Activated T-helper 2 cell treated with anti-CD3 and anti-CD28 coated beads, Interferon-gamma antibody, Interleukin-2, Interleukin-4, amounts not matched to agents 10 μg/mL and 5 μg/mL and 100 μg/mL, durations not matched to agents 14 hours and 24 hours and 36 hours (primary cell): ENCODE measurements at places on chromosomes 7 and 10. TPM values are rescaled to one million over a fixed set of nuclear protein-coding genes. Genes with fewer than 3 reads are reported as not detected.

MSMB gene
- not detected in 2 replicates for total RNA-seq

UPK3BL2 gene
- total RNA-seq: 15.1 and 18.1 TPM in 2 replicates

ZNF365 gene
- not detected in 2 replicates for total RNA-seq

CPA1 gene
- not detected in 2 replicates for total RNA-seq

CDC14C gene
- not detected in 2 replicates for total RNA-seq

CCSER2 gene
- total RNA-seq: 36.4 and 41.4 TPM in 2 replicates

HOXA9 gene
- total RNA-seq: not detected in 2 replicates

ZNF722 gene
- total RNA-seq: not detected in 2 replicates

DNA sequence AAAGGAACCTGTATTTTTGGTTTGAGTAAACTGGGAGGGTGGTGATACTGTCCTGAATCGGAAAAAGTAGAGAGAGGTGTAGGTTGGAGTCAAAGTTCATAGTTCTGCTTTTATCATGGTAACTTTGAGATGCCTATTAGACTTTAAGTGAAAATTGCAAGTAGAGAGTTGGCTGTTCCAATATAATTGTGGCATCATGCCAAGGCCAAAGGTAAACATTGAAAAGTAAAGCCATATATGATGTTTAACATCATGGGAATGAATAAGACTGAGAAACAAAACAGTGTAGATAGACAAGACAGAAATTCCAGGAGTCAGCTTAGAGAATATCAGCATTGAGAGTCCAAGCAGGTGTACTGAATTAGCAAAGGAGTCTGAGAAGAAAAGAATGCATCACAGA, 570.9 kb downstream of the HTR7 start:
- H3K36me3 ChIP-seq: no peaks in the 10 kb centered on the region
- no peak for DNase-seq
- H3K4me1 ChIP-seq: no peaks in the 10 kb centered on the region
- no peak overlapping the region for H3K27ac ChIP-seq

DNA sequence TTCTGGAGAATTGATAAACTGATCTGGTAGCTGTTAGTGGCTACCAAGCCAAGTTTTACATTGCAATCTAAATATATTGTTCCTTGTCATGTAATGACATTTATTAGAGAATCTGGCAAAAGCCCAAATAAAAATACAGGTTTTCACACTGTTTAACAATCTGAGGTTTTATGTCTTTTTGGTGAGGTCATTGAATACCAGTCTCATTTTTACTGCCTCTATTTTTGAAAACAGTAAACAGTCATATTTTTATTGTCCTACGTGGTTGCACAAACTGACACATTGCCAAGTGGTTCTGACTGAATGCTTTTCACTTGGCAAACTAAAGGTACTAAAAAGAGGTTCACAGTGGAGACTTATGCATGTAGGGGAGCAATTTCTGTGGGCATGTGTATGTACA, 157.5 kb downstream of the PRKG1 start:
- H3K27ac ChIP-seq: no peak overlapping the region
- no peak for DNase-seq
- H3K36me3 ChIP-seq: no peaks in the 10 kb centered on the region
- no peaks in the 10 kb centered on the region for H3K4me1 ChIP-seq

DNA sequence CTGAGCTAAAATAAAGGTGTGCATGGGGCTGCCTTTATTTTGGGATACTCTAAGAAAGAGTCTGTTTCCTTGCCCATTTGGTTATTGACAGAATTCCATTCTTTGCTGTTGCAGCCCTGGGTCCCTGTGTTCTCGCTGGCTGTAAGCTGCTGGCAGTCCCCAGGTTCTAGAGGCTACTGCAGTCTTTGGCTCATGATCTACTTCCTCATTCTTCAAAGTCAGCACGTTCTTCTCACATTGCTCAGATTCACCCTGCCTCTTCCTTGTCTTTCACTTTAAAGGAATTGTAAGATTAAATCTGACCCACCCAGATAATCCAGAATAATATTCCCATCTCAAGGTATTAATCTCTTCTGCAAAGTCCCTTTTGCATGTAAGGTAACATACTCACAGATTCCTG, 620.3 kb downstream of the CCSER2 start:
- DNase-seq: no peak
- H3K4me1 ChIP-seq: no peaks in the 10 kb centered on the region
- no peak overlapping the region for H3K4me3 ChIP-seq
- H3K36me3 ChIP-seq: no peaks in the 10 kb centered on the region

DNA sequence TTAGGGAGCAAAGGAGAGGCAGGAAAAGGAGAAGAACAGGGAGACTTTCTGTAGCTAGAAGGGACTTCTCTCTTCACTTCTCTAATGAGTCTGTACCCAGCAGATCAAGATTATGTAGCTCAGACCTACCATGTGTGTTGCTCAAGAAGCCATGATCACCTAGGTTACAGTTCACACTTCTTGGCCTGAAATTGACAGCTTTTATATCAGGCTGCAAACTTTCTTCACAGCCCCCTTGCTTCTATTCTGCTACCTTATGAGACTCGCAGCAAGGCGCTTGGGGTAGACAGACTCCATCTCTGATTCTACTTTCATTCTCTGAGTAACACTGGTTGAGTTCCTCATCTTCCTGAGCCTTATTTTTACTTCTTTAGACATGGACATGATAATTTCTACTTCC, 19.6 kb upstream of the GIMAP2 start:
- H3K27ac ChIP-seq: peak overlapping the region; percentile 81
- DNase-seq: no peak
- peaks cover 31% of the 10 kb centered on the region for H3K36me3 ChIP-seq
- H3K4me1 ChIP-seq: peaks cover 80% of the 10 kb centered on the region

DNA sequence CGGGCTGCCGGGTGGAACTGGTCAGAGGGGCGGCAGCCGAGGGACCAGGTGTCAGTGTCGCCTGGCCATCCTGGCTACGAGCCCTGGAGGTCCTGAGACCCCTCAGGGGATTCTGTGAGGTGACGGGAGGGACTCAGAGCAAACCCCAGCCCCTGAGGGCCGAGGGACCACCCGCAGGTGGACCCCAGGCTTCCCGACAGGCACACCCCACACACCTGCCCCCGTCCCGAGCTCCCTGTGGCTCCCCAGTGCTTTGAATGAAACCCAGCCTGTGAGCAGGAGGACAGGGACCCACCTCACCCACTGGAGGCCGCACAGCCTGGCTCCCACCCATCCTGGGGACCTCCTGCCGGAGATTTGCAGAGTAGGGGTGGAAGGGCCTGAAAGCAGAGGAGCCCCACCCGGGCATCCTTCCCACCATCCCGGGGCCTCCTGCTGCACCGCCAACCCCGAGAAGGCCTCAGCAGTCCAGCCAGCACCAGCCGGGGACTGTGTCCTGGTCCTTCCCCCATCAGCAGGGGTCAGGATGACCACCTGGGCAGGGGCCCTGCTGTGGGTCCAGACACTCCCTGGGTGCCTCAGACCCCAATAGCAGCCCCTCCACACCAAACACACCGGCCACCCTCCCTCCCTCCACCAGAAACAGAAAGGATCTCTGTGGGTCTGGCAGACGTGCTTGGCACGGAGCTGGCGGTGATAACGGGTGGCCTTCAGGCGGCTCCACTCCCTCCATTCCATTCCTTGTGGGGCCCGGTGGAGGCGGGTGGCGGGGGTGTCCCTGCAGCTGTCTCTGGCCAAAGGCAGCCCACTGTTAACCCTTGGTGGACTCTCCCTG, 13.9 kb downstream of the VENTX start:
- H3K4me1 ChIP-seq: no peaks in the 10 kb centered on the region
- peaks cover 4% of the 10 kb centered on the region for H3K27me3 ChIP-seq
- no peak for DNase-seq
- H3K27ac ChIP-seq: no peak overlapping the region
- H3K4me3 ChIP-seq: no peak overlapping the region

DNA sequence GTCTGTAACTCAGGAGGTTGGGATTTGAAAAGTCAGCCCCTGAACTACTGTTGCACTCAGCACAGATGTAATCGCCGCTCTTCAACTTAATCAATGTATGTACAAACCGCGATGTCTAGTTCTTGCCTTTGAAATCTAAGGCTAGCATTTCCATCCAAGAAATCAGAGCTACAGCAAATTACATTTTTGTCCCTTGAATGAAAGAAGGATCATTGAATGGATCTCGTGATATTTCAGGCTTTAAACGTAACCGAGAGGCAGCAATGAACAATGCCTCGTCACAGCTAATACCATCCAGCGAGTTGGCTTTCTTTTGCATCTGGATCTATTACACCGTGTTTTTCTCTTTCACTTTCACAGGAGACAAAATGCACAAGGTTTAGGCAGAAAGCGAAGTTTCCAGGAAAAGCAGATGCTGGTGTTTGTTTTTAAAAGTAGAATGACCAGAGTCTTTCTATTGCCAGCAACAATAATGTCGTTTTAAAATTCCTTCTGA, 5.5 kb downstream of the SKIDA1 start:
- peaks cover 52% of the 10 kb centered on the region for H3K27me3 ChIP-seq
- peak overlapping the region; percentile 65 for H3K4me3 ChIP-seq
- H3K4me1 ChIP-seq: peaks cover 44% of the 10 kb centered on the region
- no peaks in the 10 kb centered on the region for H3K36me3 ChIP-seq
- peak overlapping the region; percentile 21 for H3K27ac ChIP-seq
- no peak for DNase-seq

DNA sequence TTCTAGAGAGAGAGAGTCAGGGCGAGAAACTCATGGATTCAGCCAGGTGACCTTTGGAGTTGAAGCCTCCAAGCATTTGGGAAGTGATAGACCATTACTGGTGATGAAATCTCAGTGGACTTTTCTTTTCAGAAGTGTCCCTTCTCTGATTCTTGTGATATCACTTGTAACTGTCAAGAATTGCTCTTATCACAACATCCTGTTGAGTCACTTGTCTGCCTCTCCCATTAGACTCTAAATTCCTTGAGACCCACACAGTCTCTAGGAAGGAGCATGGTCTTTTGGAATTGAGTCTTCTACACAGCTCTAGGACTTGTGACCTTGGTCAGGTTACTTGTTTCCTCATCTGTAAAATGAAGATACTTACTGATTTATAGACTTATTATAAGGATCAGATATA, 81.0 kb downstream of the CFAP58 start:
- H3K4me3 ChIP-seq: no peak overlapping the region
- DNase-seq: no peak
- no peak overlapping the region for H3K27ac ChIP-seq
- H3K27me3 ChIP-seq: peaks cover 14% of the 10 kb centered on the region

- peak overlapping the region; percentile 90 for H3K27ac ChIP-seq
- peak; percentile 50 for DNase-seq
- H3K4me3 ChIP-seq: peak overlapping the region; percentile 60
- peaks cover 81% of the 10 kb centered on the region for H3K36me3 ChIP-seq
Observed at GRCh38 chr10:14588084-14588937, 186.4 kb downstream of the FAM107B start.

DNA sequence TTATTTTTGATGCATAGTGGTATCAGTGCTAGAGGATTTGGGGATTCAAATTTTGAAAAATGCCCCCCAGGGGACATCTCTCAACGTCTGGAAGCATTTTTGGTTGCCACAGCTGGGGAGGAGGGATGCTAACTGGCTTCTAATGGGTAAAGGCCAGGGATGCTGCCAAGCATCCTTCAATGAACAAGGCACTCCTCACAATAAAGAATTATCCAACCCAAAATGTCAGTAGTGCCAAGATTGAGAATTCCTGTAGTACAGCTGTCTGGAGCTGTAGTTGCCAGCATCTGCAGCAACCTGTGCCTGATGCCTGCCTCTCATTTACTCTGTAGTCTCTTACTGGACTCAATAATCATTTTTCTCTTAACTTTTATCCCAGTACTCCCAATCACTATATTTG, 53.5 kb downstream of the SEPTIN7 start:
- H3K4me3 ChIP-seq: no peak overlapping the region
- H3K4me1 ChIP-seq: peaks cover 24% of the 10 kb centered on the region
- DNase-seq: no peak
- H3K36me3 ChIP-seq: peaks cover 37% of the 10 kb centered on the region
- H3K27me3 ChIP-seq: no peaks in the 10 kb centered on the region

DNA sequence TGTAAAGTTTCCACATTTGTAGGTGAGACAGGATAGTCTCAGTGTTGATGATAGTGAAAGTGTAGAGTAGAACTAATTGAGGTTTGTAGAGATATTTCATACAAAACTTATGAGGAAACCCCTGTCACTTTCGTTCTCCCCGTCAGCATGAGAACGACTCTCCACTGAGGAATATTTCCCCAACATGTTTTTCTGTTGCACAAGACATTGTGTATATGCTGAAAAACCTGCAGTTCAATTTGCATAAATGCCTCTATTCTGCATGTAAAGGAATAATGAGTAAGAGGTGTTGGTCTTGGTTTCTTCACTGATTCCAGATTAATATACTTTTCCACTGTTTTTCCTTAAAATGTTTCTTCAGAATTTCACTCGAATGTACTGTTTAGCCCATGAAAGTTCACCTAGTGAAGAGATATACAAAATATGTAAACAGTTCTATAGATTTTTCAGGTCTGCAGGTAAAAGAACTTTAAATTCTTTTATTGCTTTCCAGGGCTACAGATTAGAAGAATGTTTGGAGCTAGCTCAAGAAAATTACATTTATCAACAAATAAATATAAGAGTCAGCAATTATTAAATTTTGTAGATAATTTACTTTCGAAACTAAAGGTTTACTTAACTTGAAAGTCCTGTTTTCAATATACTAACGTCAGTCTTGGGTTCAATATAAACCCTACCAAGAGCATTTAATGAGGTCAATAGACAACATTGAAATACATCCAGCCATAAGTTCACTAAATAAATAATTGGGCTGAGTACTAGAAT, 37.2 kb downstream of the HEPACAM2 start:
- no peaks in the 10 kb centered on the region for H3K4me1 ChIP-seq
- H3K27me3 ChIP-seq: peaks cover 50% of the 10 kb centered on the region
- no peak overlapping the region for H3K4me3 ChIP-seq
- no peak overlapping the region for H3K27ac ChIP-seq
- no peak for DNase-seq
- no peaks in the 10 kb centered on the region for H3K36me3 ChIP-seq

DNA sequence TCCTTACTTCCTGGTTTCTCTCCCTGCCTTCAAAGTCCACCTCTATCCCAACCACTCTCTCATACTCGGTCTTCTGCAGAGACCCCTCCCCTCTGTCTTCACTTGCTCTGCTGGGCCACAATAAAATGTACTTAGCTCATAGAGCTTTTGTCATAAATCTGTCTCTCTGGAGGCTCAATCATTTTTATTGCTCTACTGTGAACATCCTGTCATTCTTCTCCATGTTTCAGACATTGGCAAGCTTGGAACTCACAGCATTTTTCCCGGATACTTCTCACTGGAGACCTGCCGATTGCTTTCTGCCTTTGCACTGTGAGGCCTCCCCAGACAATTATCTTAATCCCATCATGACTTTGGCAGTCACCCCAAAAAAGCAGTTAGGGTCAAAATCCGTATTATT, 192.3 kb upstream of the ZMIZ1 start:
- no peak overlapping the region for H3K27ac ChIP-seq
- no peaks in the 10 kb centered on the region for H3K36me3 ChIP-seq
- DNase-seq: no peak
- no peaks in the 10 kb centered on the region for H3K4me1 ChIP-seq
- H3K4me3 ChIP-seq: no peak overlapping the region
- H3K27me3 ChIP-seq: peaks cover 25% of the 10 kb centered on the region

DNA sequence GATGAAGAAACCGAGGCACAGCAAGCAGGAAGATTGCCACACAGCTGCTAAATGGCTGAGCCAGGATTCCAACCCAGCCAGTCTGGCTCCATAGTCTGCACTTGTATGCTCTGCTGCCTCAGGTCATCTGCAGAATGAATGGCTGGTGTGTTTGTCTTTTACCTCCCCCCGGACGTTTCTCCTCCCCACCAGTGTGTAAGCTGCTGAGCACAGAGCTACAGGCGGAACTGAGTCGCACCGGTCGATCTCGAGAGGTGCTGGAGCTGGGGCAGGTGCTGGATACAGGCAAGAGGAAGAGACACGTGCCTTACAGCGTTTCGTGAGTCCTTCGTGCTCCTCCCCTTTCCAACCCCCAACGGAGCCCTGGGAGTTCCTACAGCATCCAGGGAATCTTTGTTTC, 2.6 kb downstream of the CNPY4 start:
- H3K27me3 ChIP-seq: no peaks in the 10 kb centered on the region
- no peak overlapping the region for H3K4me3 ChIP-seq
- no peak overlapping the region for H3K27ac ChIP-seq
- peaks cover 24% of the 10 kb centered on the region for H3K4me1 ChIP-seq
- peaks cover 35% of the 10 kb centered on the region for H3K36me3 ChIP-seq
